ENCODE measurements at places on chromosomes 12 and 14. TPM values are rescaled to one million over a fixed set of nuclear protein-coding genes. Genes with fewer than 3 reads are reported as not detected.

Gene MMP17
- 18.1 TPM for total RNA-seq

Gene ST8SIA1
- total RNA-seq = under 0.01 TPM

Gene PGF
- total RNA-seq = 14.6 TPM

Gene DPF3
- 4.5 TPM for total RNA-seq

Gene SLC6A12
- total RNA-seq = not detected

Gene BCL11B
- 0.13 TPM for total RNA-seq

Gene DDX47
- 52.7 TPM for total RNA-seq

Gene KCTD10
- 39.2 TPM for total RNA-seq

Gene ACSS3
- 10.1 TPM for total RNA-seq

Gene AQP6
- total RNA-seq = not detected

Gene GDF3
- total RNA-seq = not detected

All from epithelial cell of alveolus of lung (primary cell).